Activated naive CD4-positive, alpha-beta T cell treated with anti-CD3 and anti-CD28 coated beads, Interleukin-2, amount 50 U/mL, for 16 hours (primary cell): ENCODE measurements at places on chromosomes 3 and 15.

DNA sequence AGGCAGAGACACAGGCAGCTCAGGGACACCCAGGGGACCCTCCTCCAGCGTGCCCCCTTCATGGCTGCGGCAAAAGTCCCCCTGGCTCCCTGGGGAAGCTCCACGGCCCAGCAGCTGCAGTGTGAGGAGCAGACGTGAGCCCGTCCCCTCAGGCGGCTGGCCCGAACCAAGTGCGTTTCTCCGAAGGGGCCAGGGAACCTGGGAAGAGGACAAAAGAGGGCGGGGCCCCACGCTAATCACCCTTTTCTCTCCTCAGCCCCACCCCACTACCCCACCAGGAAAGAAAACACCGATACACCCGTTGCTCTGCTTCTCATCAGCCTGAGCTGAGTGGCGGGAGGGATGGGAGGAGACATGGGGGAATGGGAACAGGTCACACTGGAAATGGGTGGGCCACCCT lies at the start of gene MUC4:
MUC4 (minus strand) TSS at position 174 of the 400 bp plus-strand sequence; CDS start at position 62, 112 bp downstream.
- no peak for DNase-seq

DNA sequence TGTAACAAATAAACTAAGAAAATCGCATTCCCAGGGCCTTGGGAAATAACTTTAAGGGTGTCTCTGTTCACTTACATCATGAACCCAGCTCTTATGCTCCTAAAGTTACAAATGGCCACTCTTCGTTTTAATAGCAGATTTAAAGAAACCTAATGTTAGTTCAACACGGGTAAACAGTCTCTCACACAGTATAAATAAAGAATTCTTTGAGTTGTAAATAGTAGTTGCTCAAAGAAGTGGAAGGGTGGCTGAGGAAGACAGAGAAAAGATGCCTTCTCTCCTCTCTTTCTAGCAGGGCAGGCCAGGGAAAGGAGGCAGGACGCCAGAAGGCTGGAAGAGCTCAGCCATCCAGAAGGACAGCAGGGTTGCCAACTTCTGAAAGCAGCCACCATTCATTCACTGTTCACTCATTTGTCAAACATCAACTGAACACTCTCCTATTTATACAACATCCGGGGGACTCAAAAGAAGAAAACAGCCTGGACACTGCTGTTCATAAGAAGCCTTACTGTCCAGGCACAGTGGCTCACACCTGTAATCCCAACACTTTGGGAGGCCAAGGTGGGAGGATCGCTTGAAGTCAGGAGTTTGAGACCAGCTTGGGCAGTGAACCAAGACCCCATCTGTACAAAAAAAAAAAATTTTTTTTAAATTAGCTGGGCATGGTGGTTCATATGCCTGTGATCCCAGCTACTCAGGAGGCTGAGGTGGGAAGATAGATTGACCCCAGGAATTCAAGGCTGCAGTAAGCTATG lies 47.3 kb downstream of the WWTR1 start:
- DNase-seq: no peak

- DNase-seq: no peak
These were observed 560.4 kb upstream of the CCDC54 start for GRCh38 chr3:106816838-106817237.

DNA sequence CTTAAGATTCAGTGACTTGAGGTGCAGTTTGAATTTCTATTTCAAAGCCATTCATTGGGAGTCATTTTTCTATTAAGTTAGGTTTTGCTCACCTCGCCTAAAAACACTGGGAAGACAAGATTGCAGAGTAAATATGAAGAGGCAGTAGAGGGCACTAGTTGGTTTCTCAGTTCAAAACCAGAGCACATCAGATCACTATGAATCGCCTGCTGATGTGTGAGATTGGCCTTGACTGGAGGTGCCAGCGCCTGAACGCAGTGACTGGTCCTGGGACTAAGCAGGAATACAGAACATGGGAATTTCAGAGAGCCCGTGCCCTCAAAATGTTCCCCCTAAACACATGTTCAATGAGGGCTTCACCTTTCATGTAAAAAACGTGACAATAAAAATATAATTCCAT lies 229.0 kb downstream of the ITPR1 start:
- DNase-seq: no peak

DNA sequence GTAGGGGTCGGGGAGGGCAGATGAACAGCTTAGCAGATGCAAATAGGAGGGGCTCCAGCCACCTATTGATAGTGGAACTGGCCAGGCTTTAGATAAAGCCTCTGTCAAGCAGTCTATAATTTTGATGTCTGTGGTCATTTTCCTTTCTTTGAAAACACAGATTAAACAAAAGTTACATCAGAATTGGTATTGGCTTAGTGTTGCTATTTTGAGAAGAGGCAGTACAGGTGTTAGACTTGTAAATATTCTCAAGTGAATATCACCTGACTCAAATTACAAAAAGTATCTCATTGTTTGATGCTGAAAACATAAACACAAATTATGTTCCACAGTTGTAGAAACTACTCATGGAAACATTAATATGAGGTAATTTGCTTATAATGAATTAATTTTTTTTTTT lies 18.1 kb downstream of the GHRL start:
- no peak for DNase-seq

DNA sequence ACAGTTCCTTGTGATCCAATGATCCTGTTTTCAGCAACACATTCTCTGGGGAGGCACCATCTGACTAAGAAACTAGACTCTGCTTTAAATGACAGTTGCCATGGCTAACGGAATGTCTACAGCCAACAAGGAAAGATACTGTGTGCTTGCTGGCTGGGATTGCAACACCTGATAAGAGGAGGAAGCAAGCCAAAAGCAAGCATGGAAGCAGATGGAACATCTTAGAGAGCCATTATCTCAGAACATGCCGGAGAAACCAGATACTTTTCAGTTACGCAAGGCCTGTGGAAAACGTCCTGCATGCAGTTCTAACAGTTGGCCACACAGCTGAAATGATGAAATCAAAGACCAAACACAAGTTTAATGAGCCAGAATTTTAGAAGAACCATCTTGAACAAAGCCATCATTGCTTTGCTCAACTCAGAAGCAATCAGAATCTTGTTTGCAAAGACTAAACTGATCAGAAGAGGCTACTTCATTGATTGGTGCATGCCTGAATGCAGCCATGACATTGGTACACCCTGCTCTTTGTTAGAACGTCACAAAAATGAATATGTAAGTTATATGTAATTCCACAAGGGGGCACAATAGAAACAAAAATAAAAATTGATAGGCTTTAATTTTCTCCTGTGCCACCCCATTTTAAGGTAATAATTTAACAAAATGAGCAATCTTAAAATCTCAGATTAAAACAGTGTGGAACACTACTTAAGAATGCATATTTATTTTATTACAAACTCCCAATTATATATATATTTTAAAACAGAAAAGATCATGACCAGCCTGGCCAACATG lies 50.8 kb downstream of the GXYLT2 start:
- no peak for DNase-seq

DNA sequence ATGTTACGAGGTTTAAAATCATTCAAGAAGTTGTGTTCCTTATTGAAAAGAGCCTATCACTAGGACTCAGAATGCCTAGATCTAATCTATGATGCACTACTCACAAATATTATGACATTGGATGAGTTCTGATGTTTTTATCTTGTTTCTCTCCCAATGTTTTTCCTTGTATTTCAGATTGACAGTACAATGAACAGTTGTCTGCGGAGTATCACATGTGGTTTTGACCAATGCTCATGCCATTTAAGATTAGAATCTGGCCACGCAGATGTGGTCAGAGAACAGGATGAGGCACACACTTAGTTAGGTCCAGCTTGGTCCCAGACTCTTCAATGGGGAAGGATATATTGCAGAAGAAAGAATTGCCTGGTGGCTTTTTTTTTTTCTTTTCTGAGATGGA lies 25.6 kb upstream of the CCDC50 start:
- DNase-seq: no peak

GRCh38 chr15:73303636-73304035 lies 65.1 kb downstream of the HCN4 start:
- no peak for DNase-seq

GRCh38 chr3:83670416-83670815 lies 1288.4 kb upstream of the CADM2 start:
- DNase-seq: no peak

DNA sequence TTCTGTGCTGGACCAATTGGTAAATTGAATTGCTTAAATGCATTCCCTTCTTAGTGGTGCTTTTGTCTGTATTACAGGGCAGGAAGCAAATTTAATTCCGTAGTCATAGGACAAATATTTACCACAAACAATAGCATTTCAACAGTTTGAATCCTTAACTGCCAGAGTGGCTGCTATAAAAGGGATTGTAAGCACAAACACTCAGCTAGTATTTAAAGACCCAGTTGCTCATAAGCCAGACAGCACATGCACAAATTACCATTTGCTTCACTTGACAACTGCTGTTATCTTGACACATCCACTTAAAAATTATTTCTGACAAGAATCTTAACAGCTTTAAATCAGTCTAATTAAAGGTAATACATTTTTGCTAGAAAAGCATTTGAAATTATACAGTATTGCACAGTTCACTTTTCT lies 490.2 kb upstream of the ADAMTS9 start:
- no peak for DNase-seq

- DNase-seq: no peak
These were observed 52.5 kb downstream of the ATP10A start for GRCh38 chr15:25810631-25811091.

DNA sequence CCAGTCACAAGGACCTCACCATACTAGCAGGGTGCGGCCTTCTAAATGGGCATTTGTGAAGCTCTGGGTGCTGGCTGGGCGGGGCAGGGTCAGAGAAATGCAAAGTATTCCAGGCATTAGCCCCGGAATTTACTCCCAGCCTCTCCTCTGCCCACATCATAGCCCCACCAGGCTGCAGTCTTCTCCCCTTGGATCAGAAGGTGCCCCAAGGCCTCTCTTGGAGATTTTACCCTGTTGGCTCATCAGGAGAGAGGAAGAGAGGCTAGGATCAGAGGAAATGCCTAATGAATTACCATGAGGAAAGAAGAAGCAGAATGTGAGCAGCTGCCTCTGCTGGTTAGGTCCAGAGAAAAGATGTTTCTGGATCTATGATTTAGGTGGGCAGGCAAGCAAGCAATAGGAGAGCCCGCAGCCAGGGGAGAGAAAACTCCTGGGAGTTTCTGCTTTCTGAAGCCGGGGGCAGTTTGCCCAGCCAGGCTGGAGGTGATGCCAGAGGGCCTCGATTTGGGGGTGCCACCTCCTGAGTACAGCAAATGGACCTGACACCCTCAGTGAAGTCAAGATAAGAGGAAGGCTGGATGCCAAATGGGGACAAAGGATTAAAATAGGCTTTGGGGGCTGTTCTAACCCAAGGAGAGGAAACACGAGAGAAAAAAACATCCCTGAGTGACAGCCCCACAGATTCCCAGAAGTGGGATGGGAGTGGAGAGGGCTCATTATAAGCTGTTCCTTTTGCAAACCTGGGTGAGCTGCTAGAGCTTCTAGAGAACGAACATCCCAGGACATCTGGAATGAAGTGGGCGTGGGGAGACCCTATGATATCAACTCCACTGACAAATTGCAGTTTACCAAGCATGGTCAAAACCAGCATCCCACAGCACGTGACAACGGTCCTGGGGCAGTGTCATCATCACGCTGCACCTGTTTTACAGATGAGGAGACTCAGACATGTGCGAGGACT lies 65.4 kb downstream of the BDH1 start:
- no peak for DNase-seq

DNA sequence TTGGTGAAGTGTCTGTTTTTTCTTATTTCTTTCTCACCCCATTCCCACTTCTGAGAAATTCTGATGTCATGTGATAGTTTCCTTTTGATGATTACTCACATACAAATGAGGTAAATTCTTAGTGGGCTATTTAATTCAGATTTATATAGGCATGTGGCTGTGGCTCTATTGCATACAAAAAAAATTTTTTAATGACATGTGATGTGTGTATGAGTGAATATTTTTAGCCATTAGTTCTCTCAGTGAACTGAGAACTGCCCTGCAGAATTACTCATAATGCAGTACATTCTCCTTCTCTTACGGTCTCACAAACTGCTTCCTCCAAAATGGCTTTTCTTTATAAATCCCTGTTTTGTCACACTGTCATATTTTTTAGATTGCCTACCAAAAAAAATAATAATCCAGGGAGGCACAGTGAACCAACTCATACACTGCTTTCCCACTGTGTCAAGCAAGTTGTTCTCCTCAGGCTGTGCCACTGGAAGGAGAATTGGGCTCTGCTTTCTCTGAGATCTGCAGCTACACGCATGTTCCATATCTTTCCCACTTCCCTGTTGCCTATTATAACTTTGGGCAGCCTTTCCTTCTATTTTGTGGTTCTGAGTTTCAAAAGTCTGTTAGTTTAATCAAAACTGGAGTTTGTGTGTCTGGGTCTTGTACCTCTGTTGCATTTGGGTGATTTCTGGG lies 415.7 kb upstream of the THBS1 start:
- no peak for DNase-seq

GRCh38 chr3:72042397-72043203 lies 257.7 kb upstream of the PROK2 start:
- DNase-seq: no peak

DNA sequence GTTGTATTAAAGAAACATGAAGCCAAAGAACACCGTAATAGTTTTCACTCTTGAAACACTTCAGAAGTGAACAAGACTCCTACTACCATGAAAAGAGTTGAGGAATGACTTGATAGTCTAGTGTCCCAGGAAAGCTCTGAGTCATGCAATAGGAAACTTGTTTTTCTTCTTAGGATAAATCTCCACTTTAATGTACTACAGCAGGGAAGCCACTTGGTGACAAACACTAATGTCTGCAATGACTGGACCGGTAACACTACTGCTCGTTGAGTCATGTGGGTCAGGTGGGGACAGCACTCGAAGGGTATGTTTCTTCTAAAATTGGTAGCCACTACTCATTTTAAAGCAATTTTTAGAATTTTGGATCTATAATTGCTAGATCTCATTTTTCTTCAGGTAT lies 291.7 kb upstream of the CNTN3 start:
- no peak for DNase-seq

- no peak for DNase-seq
These were observed 25.2 kb upstream of the TSPAN3 start for GRCh38 chr15:77096138-77096537.

GRCh38 chr3:159252772-159253384 lies 451.0 kb downstream of the MFSD1 start:
- DNase-seq: no peak

- no peak for DNase-seq
These were observed 354.8 kb upstream of the SLCO3A1 start for GRCh38 chr15:91498749-91499062.

DNA sequence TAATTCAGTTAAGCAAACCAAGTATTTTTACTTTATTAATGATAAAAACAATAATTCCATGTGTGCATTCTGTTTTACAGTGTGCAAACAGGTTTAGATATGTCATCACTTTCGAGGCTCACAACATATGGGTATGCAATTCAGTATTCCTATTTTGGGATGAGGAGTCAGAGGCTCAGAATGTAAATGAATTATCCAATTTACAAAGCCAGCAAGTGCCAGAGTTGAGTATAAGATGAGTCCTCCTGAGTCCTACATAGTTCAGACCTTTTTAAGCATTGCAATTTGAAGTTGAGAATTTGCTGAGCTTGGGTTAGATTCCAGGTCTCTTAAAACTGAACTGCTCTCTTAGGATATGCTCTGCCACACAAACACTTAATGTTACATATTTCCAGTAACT lies 424.2 kb upstream of the ROBO2 start:
- no peak for DNase-seq

- no peak for DNase-seq
These were observed 326.6 kb upstream of the C2CD4B start for GRCh38 chr15:62491642-62492041.

- DNase-seq: no peak
These were observed 102.6 kb downstream of the SNRK start for GRCh38 chr3:43388915-43389314.
